ENCODE measurements at places on chromosomes 16 and 17.

- no peak for DNase-seq
Measured at GRCh38 chr17:64115822-64116534, 14.0 kb downstream of the ERN1 start.

DNA sequence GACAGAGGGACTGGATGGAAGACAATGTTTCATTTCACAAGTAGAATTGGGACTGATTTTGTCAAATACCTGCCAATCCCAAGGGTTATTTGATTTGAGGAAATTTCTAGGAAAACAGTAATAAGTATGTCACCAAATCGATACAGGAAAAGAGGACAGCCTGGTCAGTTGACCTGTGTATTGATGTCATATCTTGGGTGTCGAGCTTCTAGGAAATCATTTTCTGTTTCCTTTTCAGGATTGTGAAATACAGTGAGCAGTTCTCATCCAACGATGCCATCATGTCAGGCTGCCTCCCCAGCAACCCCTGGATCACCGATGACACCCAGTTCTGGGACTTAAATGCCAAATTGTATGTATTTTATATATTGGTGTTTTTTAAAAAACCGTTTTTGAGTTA, 56.1 kb downstream of the RGS9 start:
- DNase-seq: no peak

DNA sequence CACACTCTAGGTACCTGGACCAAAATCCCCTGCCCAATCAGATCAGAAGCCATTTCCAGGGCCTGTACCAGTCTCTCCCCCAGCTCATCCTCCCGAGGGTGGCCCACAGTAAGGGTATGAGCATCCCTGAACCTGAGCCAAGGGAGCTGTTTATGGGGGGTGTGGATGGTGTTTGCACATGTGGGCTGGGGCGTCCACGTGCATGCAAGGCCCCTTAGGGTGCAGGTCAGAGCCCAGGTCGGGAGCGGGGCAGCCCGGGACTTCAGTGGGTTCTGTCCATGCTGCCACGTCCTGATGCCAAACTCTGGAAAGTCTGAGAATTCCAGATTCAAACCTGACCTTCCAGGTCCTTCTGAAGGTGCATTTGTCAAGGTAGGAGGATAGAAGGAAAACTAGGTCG, 9.8 kb downstream of the MILR1 start:
- no peak for DNase-seq

DNA sequence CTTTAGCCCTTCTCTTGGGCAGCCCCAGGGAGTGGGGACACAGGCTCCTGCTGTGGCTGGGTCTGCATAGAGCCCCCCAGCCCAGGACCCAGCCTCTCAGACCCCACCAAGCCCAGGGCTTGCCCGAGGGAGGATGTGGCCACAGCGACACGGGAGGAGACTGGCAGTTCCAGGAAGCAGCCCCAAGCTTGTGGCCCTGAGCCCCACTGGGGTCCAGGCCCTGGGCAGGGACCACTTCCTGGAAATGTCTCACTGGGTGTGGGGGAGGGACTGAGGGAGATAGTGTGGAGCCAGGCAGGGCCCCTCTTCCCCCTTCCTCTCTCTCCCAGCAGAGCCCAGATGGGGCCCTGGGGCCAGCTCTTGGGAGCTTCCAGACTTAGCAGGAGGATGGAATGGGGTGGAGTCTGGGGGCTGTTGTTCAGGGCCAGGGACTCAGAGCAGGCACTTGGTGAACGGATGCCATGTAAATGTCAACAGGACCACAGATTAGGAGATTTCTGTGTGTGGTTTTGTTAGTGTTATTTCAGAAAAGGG, 35.3 kb downstream of the ADGRG5 start:
- no peak for DNase-seq

GRCh38 chr16:23149267-23149992, at the start of gene USP31:
Gene USP31 (minus strand): TSS chr16:23149452. CDS start chr16:23149270, 182 bp downstream.
- DNase-seq: peak; percentile 78

- no peak for DNase-seq
Measured at GRCh38 chr16:85042167-85042526, 14.6 kb downstream of the KIAA0513 start.

DNA sequence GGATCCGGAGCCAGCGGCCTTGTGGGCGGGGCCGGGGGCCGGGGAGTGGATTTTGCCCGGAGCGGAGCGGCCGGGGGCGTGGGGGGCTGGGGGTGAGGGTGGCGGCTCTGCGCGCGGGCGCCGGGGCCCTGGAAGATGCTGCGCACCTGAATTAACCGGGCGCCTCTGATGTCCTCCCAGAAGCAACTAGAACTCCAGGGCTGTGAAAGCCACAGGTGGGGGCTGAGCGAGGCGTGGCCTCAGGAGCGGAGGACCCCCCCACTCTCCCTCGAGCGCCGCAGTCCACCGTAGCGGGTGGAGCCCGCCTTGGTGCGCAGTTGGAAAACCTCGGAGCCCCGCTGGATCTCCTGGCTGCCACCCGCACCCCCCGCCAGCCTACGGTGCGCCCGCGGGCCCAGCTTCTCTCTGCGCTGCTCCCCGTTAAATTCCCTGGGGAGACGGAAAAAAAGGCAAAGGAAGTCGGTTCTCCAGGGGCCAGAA, 549 bp downstream of the SLC26A11 start:
- peak; percentile 52 for DNase-seq

DNA sequence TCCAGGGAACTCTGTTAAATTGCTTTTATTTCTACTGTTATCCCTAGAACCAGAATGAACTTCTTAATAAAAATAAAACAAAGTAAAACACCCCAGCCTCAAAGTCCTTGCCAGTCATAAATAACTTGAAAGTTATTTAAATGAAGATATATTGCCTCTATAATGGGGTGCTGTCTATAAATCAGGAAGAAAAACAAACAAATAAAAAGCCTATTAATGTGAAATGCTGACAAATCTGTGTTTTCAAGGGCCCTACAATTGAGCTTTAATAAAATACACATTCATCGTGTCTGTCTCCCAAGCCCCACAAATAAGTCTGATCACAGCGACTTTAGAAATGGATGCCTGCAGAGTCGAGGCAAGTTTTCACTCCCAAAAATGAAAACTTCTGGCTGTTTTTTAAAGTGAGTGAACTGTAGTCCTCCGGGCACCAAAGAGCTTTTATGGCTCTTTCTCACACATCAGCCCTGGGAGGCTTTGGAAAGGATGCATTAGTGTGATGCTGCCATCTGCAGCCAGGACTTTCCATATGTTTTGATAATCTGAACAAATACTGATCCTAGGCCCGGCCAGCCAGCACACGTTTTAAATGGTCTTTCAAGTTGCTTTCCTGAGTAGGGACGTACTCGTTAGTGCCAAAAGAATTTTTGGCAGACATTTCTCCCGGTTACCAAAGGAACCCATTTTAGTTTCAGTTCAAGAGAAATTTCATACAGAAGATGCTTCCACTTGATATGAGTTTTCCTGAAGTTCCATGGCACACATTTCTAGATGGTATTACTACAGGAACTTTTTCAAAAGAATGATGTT, 16.3 kb downstream of the NACA2 start:
- DNase-seq: peak; percentile 97

GRCh38 chr16:4800290-4801041, 2.0 kb downstream of the ROGDI start:
- no peak for DNase-seq

GRCh38 chr17:17386094-17386800, 83.1 kb downstream of the NT5M start:
- no peak for DNase-seq

- peak; percentile 67 for DNase-seq
Measured at GRCh38 chr17:39239640-39240314, 14.0 kb upstream of the STAC2 start.
